ENCODE measurements at places on chromosomes 7 and 10.

DNA sequence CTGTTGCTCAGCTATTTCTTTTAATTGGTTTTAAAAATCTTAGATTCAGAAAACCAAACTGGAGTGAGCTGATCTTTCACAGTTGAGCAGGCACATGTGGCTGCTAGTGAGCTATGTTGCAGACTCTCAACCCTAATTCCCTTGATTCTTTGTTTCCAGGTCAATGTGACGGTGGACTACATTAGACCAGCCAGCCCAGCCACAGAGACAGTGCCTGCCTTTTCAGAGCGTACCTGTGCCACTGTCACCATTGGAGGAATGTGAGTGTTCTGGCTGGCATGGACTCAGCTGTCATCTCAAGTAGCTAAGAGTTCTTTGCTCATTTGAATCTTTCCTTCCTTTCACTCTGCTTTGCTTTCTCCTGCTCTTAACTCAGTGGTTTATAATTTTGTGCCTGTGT, 187.1 kb downstream of the LRRC4 start:
- no peak for DNase-seq

- DNase-seq = no peak
Observed at GRCh38 chr10:24992512-24993133, 23.3 kb downstream of the ENKUR start.

DNA sequence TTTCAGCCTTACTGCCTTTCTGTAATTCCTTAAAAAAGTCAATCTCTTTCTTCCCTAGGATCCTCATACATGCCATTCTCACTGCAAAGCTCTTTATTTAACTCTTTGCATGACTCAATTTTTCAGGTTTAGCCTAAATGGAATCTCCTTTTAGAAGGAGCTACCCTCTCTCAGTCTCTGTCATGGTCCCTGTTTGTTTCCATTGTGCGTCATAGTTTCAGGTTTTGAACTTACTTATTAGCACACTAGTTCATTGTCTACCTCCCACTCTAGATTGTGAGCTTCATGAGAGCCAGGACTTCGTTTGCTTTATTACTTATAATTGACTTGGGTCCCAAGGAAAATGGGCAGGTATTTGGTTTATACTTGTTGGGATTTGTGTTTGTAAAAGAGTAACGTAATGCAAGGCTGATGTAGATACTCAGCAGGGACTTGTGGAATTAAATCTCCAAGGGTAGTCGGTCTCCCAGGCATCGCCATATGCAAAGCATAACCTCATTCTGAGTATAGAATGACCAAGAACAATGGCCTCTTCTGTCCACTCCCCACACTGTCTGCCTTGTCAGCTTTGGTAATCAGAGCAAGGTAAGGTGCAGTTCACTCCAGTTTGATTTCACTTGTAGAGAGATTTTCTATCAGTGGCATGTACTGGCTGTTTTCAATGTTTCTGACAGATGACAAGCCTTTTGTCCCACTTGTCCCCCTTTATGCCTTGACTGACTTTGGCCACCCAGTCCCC, 252.0 kb downstream of the SORCS3 start:
- no peak for DNase-seq

GRCh38 chr7:117118579-117119180, 165.4 kb downstream of the ST7 start:
- no peak for DNase-seq

GRCh38 chr10:100253041-100253440, 14.4 kb downstream of the CWF19L1 start:
- DNase-seq = no peak

GRCh38 chr10:19710600-19710999, 105.6 kb upstream of the PLXDC2 start:
- DNase-seq = no peak

DNA sequence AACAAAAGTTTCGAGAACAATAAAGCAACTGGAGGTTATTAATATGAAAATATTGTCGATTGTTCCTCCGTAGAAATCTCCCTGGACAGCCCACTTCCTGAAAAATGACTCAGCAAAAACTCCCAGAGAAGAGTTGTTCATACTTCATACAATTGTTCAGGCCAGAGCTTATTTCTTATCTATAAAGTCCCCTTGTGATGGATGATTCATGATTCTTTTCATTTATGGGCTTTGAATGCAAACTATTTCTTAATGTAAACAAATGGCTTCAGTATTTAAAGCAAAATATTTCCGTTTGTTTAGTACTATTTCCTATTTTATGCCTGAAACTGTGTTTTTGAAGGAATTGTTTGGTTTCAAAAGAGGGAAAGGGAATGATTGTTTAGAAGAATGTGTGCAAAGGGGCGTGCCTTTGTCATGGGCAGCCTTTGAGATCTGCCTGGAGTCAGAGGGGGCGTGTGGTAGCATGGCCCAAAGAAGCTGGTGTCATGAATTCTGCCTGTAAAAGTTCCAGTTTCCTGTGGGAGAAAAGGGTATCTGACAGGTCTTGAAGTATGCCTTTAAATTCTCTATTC, 26.2 kb upstream of the EXOC6 start:
- DNase-seq = no peak

GRCh38 chr7:43756368-43757072, 2.0 kb upstream of the BLVRA start:
- no peak for DNase-seq

DNA sequence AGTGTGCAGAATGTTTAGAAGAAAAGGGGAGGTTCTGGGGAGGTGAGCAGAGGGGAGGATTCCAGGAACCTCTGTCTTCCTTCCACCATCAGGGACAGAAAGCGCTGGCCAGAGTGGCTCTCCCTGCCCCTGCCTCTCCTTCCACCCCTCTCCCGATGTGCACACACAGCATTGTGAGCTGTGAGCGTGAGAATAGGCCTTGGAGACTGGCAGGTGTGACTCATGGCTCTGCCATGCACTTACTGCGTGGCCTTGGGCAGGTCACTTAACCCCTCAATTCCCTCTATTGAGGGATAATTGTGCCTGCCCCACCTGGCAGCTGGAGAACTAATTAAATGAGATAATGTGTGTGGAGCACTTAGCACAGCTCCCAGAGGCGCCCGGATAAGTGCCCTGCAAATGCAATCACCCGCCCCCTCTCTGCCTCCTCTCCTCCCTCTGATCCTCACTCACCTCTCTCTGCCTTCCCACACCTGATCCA, 115.4 kb downstream of the ZMIZ1 start:
- DNase-seq = no peak

DNA sequence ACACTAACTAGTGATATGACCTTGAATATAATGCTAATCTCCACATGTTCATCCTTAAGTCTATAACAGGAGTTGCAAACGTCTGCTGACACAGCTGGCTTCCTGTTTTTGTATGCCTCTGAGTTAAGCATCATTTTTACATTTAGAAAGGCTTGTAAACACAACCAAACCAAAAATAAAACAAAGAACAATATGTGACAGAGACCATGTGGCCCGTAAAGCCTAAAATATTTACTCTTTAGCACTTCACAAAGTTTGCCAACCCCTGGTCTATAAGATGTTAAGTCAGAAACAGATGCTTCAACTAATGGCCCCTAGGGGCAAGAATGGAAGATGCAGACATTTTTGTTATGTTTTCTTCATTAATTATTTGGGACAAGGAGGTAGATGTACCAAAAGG, 109.3 kb downstream of the CPEB3 start:
- DNase-seq = no peak

- DNase-seq = no peak
Observed at GRCh38 chr7:108449521-108449920, 6.7 kb downstream of the NRCAM start.

GRCh38 chr10:120634659-120635058, 177.6 kb downstream of the PLPP4 start:
- DNase-seq = no peak

All from stimulated activated CD8-positive, alpha-beta memory T cell treated with anti-CD3 and anti-CD28 coated beads, Interleukin-4, amount 100 ng/mL, for 1 hour (primary cell).